Testis (tissue), 5 donors: ENCODE measurements at places on chromosomes 1 and 21. TPM values are rescaled to one million over a fixed set of nuclear protein-coding genes. Genes with fewer than 3 reads are reported as not detected.

DNA sequence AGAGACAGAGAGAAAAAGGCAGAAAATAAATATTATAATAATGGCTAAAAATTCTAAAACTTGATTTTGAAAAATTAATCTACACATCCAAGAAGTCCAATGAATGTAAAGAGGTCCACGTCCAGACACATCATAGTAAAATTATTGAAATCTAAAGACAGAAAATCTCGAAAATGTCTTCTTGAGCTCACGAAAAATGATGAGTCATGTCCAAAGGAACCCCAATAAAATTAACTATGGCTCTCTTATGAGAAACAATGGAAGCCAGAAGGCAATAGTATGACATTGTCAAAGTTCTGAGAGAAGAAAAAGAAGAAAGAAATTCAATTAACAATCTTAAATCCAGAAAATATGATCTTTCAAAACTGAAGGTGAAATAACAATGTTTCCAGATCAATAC, 84.6 kb downstream of the LRRIQ3 start:
- H3K4me3 ChIP-seq: no peak overlapping the region
- no peak overlapping the region for H3K27ac ChIP-seq
- no peaks in the 10 kb centered on the region for H3K27me3 ChIP-seq

DNA sequence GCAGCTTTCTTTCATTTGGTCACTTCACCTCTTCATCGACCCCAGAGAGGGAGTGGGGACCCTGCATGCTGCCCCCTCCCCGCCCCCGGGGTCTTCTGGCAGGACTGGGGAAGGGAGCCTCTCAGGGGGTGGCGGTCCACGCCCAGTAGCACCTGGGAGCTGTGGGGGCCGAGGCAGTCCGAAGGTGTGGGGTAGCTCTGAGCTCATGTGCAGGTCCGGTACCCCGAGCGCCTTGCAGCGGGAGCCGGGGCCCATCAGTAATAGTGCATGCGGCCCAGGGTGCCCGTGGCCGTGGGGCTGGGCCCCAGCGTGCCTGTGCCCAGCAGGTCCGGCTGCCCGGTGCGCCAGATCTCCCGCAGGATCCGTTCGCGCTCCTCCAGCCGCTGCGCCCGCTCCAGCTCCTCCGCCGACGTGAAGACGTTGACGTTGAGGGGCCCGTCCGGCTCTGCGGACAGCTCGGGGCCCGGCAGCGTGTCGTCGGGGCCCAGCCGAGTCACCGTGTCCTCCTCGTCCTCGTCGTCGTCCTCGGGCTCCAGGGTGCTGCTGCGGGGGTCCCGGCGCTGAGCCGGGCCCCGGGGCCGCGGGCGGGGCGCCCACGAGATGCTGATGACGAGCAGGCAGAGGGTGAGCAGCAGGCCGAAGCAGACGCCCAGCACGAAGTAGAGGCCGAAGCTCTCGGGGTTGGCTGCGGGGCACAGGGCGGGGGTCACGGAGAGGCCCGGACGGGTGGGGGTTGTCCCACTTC, 1.2 kb downstream of the EVA1B start:
- no peak for DNase-seq
- H3K36me3 ChIP-seq: no peaks in the 10 kb centered on the region
- peaks cover 13% of the 10 kb centered on the region for H3K4me1 ChIP-seq
- peak overlapping the region; percentile 75 for H3K4me3 ChIP-seq
- peak overlapping the region; percentile 94 for H3K27ac ChIP-seq

DNA sequence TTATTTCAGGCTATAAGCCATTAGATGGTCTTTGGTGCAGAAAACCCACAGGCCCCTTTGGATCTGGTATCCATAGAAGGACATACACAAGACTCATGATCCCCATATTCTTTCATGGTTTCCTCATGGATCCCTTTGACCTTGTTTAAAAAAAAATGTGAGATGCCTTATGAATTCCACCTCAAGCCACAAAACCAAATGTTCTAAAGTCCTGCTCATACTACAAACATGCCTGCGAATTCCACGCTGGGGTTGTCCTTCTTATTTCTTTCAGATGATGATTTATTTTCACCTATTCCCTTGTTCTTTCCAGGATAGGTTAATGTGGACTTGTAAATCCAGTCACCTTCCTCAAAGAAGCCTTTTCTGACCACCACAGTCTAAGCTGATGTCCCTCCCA, 256.9 kb upstream of the DPYD start:
- DNase-seq: no peak
- no peak overlapping the region for H3K4me3 ChIP-seq
- no peak overlapping the region for H3K27ac ChIP-seq
- H3K4me1 ChIP-seq: no peaks in the 10 kb centered on the region

DNA sequence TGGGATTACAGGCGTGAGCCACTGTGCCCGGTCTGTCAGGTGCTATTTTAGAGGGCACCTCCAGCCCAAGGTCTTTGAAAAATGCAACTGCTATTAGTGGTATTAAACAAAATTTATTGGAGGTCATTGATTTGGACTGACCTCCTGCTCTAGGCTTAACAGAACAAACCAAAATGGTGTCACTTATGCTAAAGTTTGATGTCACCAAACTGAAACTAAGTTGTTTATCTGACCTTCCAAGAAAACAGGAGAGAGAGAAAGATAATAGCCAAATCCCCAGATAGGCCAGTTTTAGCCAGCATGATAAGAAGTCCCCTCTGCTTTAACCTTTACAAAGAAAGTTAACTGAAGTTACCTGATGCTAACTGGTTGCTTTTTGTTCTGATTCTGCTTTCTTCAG, 8.1 kb upstream of the INAVA start:
- H3K27ac ChIP-seq: no peak overlapping the region
- no peak for DNase-seq
- H3K4me1 ChIP-seq: peaks cover 8% of the 10 kb centered on the region

DNA sequence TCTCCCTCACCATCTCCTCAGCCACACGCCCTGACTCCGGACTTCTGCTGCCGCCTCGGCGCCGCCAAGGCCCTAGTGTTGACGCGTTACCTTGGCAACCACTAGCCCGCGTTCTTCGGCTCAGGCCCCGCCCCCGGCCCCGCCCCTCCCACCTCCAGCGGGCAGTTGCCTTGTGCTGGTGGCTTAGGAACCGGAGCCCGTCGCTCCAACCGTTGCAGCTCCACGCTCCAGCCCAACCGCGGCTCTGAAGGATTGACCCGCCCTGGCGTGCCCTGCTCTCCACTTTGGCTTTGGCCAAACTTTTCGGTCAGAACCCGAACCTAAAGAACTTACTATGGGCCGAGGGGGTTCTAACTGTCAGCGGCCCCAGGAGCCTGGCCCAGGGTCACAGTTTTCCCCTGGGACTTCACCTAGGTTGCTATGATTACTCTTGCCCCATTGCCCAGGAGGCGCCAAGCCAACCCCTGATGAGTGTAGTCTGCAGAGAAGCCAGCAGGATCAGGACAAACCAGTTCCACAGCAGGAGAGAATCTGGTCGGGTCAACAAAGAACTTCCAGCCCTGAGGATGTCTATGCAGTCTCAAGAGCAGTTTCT, at the start of gene CFAP45:
TSS of gene CFAP45 (minus strand) at position 80 of the 595 bp plus-strand sequence. CDS start at position 13, 67 bp downstream.
- peak; percentile 81 for DNase-seq
- H3K4me3 ChIP-seq: peak within 1 kb of the TSS; percentile 24
- no peaks in the 10 kb centered on the region for H3K36me3 ChIP-seq
- peaks cover 15% of the 10 kb centered on the region for H3K4me1 ChIP-seq

The IL12RB2 gene
- 2.1 TPM for total RNA-seq

The JAM2 gene
- total RNA-seq: 91.1 TPM

The DLGAP3 gene
- total RNA-seq: 22.5 TPM
